ENCODE measurements at places on chromosomes 3 and 15. TPM values are rescaled to one million over a fixed set of nuclear protein-coding genes. Genes with fewer than 3 reads are reported as not detected.

The ZNF619 gene
- total RNA-seq = 4.1 TPM

GRCh38 chr3:124282751-124283651 lies 291.1 kb upstream of the ROPN1 start:
- no peak overlapping the region for H3K4me3 ChIP-seq
- no peak overlapping the region for H3K27ac ChIP-seq
- DNase-seq = no peak
- H3K27me3 ChIP-seq = no peaks in the 10 kb centered on the region
- H3K4me1 ChIP-seq = peaks cover 23% of the 10 kb centered on the region

- no peaks in the 10 kb centered on the region for H3K27me3 ChIP-seq
- H3K36me3 ChIP-seq = no peaks in the 10 kb centered on the region
- H3K27ac ChIP-seq = no peak overlapping the region
- DNase-seq = no peak
- H3K4me3 ChIP-seq = no peak overlapping the region
These were observed 21.7 kb upstream of the SYN2 start for GRCh38 chr3:11982341-11982941.

DNA sequence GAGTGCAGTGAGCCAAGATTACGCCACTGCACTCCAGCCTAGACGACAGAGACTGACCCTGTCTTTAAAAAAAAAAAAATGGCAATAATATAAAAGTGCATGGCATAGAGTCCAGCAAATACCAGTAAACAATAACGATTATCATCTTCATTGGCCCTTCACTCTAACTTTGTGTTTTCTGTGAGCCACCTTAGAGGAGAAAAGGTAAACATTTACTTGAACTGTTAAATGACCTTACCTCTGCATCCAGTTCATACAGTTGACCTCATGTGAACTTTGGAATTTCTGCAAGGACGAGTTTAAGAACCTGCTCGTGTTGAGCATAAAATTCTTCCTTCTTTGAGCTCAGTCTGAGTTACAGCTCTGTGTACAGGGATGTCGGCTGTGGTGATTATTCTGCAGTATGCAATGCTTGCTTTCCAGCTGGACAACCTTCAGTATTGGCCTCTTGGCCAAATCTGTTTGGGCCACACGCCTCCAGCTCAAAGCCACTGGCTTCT lies 56.6 kb downstream of the RLBP1 start:
- peak; percentile 42 for DNase-seq
- no peaks in the 10 kb centered on the region for H3K36me3 ChIP-seq
- H3K4me1 ChIP-seq = peaks cover 13% of the 10 kb centered on the region
- no peak overlapping the region for H3K4me3 ChIP-seq

GRCh38 chr3:187211532-187212195 lies 14.4 kb downstream of the RTP1 start:
- H3K4me1 ChIP-seq = peaks cover 13% of the 10 kb centered on the region
- H3K36me3 ChIP-seq = no peaks in the 10 kb centered on the region
- H3K4me3 ChIP-seq = no peak overlapping the region
- H3K27me3 ChIP-seq = no peaks in the 10 kb centered on the region

DNA sequence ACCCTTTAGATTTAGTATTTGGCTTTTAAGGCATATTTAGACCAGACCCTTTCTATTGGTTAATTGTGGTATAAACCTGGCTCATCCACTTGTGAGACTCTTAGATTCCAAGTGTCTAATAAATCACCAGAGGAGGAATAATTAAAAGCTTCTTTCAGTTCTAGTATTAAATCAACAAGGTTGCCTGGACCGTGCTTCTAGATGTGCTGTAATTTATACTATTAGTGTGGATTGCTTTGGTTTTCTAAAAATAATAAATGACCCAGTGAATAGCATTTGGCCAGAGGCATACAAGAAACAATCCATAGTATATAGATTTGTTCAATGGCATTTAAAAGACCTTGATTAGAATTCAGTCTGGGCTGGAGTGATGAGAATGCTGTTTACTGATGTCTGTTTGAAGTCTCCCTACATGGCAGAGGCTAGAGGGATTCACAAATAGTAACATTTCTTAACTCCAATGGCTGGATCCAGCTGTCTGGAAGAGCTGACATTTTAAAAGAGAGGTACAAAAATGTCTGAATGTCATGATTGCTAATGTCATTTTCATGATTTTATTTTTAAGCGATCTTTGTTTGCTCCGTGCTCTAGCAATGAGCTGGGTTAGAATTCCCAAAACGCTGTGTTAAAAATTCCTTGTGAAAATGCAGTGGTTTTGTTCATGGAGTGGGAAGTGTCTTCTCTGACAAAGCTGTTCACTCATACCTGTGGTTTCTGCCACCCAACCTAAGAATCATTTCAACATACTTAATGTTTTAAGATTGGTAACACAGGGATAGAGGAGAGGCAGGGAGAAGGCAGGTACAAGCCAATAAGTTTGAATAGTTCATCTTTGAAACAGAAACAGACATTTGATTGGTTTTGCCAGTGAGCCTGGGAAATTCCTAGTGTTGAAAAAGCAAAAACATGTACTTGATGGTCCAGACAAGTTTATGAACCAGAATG lies 89.9 kb downstream of the RBMS3 start:
- H3K36me3 ChIP-seq = no peaks in the 10 kb centered on the region
- no peaks in the 10 kb centered on the region for H3K27me3 ChIP-seq
- H3K27ac ChIP-seq = no peak overlapping the region
- no peak for DNase-seq
- no peak overlapping the region for H3K4me3 ChIP-seq
